Fibroblast of mammary gland (primary cell): ENCODE measurements at places on chromosomes 5 and 9.

- DNase-seq, result no peak
Observed at GRCh38 chr5:6712142-6712576, 1.1 kb upstream of the TENT4A start.

DNA sequence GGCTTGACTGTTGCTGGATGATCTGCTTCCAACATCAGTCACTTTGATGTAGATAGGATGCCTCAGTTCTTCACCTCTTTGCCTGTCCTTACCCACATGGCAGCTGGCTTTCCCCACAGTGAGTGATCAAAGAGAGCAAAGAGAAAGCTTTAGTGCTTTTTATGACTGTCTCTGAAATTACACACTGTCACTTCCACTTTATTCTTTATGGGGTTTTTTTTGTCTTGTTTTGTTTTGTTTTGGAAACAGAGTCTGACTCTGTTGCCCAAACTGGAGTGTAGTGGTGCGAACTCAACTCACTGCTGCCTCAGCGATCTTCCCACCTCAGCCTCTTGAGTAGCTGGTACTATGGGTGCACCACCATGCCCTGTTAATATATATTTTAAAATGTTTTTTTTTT lies 32.4 kb upstream of the C5orf24 start:
- DNase-seq, result no peak

- peak; percentile 30 for DNase-seq
Observed at GRCh38 chr5:38591523-38591849, 35.0 kb upstream of the LIFR start.

DNA sequence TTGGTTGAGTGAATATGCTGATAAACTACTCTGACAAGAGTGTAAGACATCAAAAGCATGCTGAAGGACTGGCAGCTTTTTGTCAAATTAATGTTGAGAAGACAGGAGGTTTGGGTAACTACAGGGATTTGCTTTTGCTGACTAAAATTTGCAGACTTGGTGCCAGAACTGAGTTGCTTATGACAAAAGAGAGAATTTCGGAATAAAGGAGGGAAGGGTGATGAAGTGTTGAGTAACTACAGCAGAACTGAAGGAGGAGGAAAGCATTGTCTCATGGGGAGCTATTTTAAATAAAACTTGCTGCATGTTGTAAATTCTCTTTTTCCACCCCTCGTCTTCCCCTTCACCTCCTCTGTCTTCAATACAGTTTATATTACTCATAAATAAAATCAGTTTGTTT lies 296.1 kb downstream of the YTHDC2 start:
- DNase-seq, result no peak

- DNase-seq, result no peak
Observed at GRCh38 chr5:72021651-72022357, 85.5 kb upstream of the MAP1B start.

DNA sequence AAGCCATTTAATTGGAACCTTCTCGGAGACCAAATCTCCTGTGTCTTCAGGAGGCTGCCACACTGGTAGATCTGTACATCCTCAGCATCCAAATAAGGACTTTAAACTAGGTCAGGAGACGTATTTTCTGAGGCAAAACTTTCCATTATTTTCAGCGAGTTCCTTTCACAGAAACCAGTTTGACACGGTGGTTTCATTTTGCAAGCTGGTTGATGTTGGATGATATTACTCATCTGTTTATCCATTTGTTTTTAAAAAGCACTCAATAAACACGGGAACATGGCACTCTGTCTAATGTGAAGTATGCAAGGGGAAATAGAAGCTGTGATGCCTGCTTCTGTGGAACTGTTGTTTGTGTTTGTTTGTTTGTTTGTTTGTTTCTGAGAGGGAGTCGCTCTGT lies 199.6 kb downstream of the ERCC6L2 start:
- DNase-seq, result no peak

GRCh38 chr5:137808503-137809135 lies 54.5 kb upstream of the HNRNPA0 start:
- peak; percentile 21 for DNase-seq

DNA sequence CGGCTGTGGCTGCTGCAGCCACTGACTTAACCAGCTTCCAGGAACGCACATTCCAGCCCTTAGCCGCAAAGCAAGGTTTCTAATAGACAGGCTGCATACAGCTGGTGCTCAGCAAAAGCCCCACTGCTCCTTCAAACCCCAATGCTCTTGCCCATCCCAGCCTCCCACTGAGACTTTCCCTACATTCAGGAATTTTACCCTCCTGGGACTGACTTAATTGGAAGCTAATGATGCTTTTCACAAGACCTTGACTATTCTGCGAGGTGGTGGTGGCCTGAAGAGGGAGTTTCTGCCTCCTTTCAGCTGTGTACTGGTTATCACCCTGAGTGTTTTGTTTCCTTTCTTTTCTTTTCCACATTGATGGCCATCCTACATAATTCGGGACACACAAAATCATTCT lies 164.9 kb upstream of the IRX1 start:
- DNase-seq, result no peak

- no peak for DNase-seq
Observed at GRCh38 chr5:149597618-149598017, 16.3 kb downstream of the ARHGEF37 start.

GRCh38 chr5:32445287-32445758 lies 783 bp upstream of the ZFR start:
- no peak for DNase-seq

DNA sequence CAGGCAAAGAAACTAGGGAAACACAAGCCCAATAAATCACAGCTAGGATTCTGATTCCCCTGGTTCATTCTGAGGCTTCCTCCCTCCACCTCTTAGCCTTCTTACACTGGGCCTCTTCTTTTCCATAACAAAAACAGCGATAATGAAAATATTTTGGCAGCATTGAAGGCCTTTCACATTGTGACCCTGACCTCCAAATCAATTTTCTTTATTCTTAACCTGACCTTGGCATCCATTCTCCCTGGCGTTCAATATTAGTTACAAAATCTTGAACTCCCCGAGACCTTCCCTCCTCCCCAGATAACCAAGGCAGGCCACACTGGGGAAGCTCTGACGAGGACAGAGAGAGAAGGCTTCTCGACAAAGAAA lies 399.9 kb downstream of the ZSWIM6 start:
- DNase-seq, result no peak

- no peak for DNase-seq
Observed at GRCh38 chr5:43699910-43700309, 96.9 kb downstream of the NNT start.

- no peak for DNase-seq
Observed at GRCh38 chr5:173664154-173664526, 47.7 kb upstream of the BOD1 start.

DNA sequence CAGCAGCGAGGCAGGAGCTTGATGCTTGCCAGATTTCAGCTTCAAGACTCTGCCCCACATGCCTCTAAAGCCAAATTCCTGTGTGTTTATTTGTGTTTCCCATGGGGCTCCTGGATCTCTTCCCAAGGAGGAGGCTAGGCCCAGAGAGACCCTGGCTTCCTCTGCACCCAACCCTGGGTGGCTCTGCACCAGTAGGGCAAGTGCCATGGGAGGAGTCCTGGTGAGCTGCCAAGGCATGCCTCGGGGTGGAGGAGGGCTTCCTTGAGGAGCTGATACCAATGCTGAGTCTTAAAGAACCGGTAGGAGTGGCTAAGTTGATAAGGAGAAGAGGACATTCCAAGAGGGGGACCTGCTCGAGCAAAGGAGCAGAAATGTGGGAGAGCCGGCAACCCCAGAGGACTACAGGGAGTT lies 6.8 kb upstream of the TIFAB start:
- peak; percentile 38 for DNase-seq

- no peak for DNase-seq
Observed at GRCh38 chr5:144219869-144220268, 49.2 kb downstream of the KCTD16 start.

DNA sequence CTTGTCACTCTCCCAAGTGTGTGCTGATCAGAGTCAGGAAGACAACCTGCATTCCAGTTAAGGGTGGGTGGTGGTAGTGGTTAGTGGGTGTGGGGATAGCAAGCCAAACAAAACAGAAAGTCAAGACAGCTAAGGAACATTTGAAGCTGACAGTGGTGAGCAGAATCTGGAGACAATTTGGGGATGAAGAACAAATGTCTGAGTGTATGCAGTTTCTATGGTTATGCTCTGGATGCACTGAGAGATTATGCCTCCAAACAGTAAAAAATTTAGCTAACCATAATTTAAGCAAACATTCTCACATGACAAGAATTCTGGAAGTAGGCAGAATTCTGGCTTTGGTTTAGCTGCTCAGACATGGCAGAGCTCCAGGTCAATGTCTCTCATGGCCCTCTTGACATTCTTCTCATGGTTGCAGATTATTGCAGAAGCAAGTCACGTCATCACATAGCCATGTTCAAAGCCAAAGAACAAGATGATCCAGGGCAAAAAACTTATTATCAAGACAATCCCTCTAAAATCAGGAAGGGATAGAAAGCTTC lies 148.7 kb downstream of the LURAP1L start:
- peak; percentile 98 for DNase-seq

DNA sequence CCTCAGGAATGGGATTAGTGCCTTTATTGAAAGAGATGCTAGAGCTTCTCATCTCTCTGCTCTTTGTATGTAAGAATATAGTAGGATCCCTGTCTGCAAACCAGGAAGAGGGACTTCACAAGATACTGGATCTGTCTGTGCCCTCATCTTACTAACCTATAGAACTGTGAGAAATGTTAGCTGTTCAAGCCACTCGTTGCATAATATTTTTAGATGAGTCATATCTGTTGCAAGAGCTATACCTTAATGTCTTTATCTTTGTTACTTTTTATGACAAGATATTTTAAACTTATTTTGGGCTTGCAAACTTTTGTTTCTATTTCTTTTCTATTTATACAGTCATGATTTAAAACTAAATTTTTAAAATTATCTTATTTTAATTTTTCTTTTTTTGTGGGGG lies 1296.8 kb upstream of the CDH6 start:
- DNase-seq, result no peak

DNA sequence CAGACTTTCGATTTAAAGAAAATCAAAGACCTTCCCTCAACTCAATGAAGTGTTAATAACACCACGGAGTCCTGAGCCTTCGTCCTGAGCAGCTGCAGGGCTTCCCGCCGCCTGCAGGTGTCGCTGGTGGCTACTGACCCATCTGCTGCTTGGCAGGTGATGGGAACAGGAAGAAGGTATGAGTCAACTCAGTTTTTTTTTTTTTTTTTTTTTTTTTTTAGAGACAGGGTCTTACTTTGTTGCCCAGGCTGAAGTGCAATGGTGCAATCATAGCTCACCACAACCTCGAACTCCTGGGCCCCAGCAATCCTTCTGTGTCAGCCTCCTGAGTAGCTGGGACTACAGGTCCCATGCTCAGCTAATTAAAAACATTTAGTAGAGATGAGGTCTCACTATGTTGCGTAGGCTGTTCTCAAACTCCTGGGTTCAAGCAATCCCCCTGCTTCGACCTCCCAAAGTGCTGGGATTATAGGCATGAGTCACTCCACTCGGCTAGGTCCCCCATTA lies 185.7 kb upstream of the IL12B start:
- peak; percentile 57 for DNase-seq

DNA sequence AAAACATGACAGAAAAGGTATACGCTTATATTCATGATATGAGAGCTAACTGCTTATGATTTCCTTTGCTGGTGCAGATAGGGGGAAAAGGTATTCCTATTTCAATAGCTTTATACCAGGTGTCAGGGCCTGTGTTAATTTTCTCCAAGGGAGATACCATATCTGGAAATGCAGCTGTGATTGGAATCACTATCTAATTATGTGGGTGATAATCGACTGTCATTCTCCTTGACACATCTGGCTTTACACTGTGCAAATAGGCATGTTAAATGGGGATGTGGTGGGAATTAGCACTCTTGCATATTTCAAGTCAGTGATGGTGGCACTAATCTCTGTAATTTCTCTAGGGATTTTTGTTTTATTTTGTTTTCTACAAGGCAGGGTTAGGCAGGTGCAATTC lies 611.1 kb downstream of the CDH9 start:
- no peak for DNase-seq

DNA sequence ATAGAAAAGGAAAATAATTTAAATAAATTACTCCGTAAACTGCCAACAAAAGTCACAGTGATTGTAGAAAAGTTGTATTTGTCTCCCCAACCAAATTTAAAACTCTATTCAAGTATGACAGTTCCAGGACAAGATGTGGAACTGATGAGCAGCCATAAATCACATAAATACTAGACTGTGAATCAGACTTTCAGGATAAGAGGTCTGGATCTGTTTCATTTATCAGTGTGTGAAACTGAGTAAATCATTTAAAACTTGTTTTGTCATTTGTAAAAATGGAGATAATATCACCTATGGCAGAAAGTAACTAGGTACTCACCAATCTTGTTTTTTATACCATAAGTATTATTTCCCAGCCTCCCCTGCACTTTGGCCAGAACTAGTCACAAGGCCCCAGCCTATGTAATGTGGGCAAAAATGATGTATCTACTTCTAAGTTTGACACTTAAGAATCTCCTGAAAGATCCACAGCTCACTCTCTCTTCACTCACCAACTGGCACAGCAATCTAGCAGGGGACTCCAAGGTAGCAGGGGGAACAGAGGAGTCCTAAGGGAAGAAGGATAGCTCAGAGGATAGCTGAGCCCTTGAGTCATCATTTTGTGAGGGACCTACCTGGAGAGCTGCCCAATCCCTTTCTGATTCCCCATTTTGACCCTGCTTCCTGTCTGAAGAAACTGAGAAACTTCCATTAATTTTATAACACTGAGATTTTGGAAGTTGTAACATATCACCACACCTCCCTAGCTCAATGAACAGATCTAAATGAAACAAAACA lies 31.6 kb downstream of the TMEM161B start:
- DNase-seq, result peak; percentile 61

- no peak for DNase-seq
Observed at GRCh38 chr9:88322906-88323566, 65.2 kb upstream of the SPIN1 start.

DNA sequence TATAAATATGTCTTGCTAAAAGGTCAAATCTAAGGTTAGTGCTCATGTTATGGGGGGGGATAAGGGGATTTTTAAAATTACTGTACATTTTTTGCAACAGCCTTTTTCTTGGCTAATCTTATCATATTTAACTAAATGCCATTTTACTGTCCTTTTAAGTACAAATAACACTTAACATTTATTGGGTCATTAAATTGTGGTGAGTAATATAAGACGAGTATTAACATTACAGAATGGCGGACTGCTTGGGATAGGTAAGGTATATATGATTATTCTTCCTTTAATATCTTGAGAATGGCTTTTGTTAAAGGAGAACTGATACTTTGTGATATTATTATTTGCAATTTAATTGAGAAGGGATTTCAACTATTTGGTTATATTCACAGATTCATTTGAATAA lies 33.2 kb downstream of the GPR151 start:
- DNase-seq, result no peak

DNA sequence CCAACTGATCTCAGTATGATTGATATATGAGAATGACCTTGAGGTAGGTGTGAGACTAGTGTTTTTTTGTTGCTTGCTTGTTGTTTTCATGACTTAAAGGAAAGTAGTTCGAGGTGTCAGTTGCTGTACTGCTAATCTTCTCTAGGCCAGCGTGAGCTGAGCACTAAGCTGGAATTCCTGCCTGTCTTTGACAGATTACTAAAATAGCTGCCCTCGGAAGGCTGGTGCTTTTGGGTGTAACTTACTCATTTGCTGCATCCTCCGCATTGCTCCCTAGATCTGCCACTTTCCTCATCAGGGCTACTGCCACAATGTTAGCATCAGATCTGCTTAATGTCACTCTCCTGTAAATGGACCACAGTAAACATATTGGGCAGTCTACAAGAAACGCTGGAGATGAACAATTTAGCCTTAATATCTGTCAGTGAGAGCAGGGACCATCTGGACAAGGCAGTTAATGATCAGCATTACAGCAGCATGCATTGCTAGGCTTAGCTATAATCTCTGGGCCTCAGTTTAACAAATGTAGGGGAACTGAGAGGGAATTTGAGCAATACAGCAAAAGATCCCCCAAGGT lies 106.6 kb upstream of the CDH6 start:
- no peak for DNase-seq

GRCh38 chr5:135605221-135605620 lies 26.4 kb upstream of the CXCL14 start:
- DNase-seq, result no peak
